ENCODE measurements at places on chromosomes 3 and 15.

DNA sequence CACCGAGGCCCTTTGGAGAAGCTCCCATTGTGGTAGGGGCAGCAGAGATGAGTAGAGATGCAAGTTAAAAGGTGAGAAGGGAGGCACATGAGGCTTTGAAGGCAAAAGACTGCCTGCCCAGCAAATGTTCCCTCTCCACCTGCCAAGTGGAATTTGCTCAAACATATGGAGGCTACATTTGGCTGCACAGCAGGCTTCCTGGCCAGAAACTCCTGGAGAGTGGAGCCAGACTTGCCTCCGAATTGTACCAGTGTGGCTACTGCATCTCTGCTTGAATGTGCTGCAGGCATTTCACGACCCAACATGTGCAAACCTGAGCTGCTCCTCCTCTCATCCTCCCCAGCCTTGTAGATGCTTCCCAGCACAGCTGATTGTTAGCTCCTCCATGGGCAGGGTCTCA lies 229.2 kb downstream of the ZNF621 start:
- no peak for DNase-seq

- no peak for DNase-seq
Observed at GRCh38 chr3:128237348-128238183, 84.3 kb downstream of the EEFSEC start.

DNA sequence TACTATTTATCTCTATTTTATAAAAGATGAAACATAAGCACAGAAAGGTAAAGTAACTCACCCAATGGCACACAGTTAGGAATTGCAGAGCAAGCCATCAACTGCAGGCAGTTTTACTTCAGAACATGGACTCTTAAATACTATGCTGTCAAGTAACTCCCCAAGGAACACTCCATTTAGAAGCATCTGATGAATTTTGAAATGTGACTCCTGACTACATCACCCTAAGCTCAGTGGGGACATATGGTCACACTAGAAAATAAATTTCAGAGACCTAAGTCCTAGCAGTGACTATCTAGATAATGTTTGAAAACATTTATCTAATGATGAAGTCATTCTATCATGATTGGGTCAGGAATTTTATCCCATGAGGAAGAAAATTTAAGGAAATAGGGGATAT lies 272.8 kb upstream of the ARRDC4 start:
- no peak for DNase-seq

GRCh38 chr3:52359116-52359855 lies 43.2 kb downstream of the DNAH1 start:
- DNase-seq = no peak

All from fibroblast of skin of right quadriceps (primary cell).